Inflammatory macrophage treated with lipopolysaccharide for 4 hours (primary cell): ENCODE measurements at places on chromosomes 6 and 20.

- no peak for DNase-seq
These were observed 215.5 kb downstream of the ZDHHC14 start for GRCh38 chr6:157596461-157596860.

DNA sequence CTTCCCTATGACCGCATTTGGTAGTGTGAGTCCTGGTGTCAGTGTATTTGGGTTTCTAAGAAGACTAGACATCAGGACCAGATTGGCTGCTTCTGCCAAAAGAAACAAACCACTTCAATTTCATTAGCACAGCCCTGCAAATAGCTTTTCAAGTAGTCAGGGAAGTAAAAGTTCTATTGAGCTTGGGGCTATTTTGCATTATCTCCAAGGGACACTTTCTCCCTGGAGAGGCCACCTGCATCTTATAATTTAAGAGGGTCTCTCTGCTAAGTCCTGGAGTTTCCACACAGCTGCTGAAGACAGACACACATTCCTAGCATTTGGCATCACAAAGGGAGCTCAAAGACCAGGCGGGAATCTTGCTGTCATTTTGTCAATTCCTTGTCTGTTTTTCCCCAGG is 141.2 kb downstream of the BMP2 start:
- DNase-seq: no peak

DNA sequence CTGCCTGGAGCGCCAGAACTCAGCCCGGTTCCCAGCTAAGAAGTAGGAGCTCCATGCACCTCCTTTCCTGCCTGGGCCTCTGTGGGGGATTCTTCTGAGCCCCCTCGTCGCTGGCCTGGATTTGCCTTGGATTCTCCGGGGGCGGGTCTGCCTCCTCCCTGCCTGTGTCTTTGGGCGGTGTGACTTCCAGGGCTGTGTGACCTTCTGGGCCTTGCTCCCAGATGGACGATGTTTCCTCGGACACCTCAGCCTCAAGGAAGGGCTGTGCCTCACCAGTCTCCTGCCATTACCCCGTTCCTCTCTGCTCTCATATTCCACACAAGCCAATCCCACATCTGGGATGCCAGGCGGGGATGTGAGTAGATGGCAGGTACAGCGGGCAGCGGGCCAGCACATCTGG is 76.8 kb downstream of the ERMARD start:
- DNase-seq: no peak

DNA sequence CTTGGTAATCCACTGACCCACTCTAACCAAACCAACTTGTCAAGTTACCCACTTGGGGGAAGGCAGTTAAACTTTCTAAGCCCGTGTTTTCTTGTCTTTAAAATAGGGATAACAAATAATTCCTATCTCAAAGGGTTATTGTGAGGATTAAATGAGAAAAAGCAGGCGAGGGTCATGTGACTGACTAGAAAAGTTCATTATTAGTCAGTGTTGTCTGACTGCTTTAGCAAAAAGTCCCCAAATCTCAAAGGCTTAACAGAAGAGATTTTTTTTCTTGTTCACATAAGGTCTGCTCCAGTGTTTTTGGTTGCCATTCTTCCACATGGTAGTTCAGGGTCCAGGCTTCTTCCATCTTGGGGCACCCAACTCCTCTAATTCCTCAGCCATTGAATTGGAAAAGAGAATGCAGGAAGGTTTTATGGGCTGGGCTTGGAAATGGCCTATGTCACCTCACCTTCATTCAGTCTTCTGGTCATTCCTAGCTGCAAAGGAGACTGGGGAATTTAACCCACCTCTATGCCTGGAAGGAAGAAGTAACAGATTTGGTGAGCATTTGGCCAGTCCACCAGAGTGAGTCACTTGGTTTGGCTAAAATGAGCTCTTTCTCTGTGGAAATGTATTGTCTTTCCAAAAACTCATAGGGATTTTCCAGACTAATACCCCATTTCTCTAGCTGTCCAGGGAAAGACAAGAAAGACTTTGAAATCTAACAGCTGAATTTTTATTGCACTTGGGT is 77.0 kb downstream of the CAP2 start:
- DNase-seq: no peak

- DNase-seq: peak; percentile 56
These were observed 20.7 kb upstream of the ASIP start for GRCh38 chr20:34220561-34220960.

DNA sequence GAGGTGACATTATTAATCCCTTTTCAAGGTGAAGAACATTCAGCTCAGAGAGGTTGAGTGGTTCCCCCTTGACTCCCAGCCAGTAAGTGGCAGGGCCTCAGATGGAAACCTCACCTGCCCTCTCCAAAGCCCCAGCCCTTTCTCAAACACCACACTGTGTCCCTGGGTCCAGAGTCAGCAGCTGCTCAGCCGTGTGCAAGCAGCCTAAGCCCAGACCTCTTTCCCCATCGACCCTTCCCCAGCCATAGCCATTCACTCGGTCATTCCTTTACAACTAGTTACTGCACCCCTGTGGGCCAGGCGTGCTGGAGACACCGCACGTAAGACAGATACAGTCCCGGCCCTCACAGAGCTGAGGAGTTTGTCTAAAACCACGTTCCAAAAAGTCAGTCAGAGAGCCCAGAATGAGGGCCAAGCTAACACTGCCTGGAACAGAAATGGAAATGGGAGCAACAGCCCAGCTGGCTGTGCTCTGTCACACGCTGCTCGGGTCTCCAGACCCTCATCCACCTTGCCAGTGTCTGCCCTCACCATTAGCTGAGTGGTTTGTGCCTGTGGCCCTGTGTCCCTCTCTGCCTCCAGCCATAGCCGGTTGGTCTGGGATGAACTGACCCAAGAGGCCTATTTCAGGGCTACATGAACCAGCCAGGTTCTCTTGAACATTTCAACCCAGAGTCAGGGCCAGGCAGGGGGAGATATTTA is 29.6 kb downstream of the ZC3H12D start:
- no peak for DNase-seq

GRCh38 chr6:27977387-27977786 is 20.3 kb downstream of the OR2B6 start:
- no peak for DNase-seq
